ENCODE measurements at places on chromosomes 2 and 18. TPM values are rescaled to one million over a fixed set of nuclear protein-coding genes. Genes with fewer than 3 reads are reported as not detected.

Gene ZAP70
- 28.7 TPM for total RNA-seq

Gene CLEC4F
- not detected for total RNA-seq

Gene SYT4
- total RNA-seq: 0.94 TPM

Gene TTC21B
- 40.5 TPM for total RNA-seq

Gene CHCHD5
- 8.3 TPM for total RNA-seq

Gene TMEM247
- not detected for total RNA-seq

Gene CNGA3
- total RNA-seq: 1.7 TPM

Gene GAD1
- total RNA-seq: not detected

Gene TSPYL6
- not detected for total RNA-seq

- peak; percentile 34 for DNase-seq
Observed at GRCh38 chr2:10132996-10133647, 10.6 kb downstream of the RRM2 start.

DNA sequence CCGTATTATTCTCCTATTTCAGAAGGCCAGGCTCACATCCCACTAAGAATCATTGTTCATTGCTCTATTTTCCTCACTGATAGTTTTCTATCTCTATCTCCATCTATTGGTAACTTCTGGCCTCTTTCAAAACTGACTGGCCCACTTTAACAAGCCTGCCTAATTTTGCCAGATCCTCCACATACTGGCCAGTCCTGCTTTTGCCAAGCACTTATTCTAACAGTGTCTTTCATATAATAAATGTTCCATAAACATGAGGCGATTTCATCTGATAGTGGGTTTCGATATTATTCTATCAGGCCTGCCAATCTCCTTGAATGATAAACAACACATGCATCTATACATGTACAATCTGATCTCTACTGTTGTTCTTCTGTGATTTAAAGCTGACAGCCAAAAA is 125.9 kb upstream of the KCNH7 start:
- no peak for DNase-seq

- peak; percentile 92 for DNase-seq
Observed at GRCh38 chr2:101120124-101120996, 30.8 kb downstream of the TBC1D8 start.

DNA sequence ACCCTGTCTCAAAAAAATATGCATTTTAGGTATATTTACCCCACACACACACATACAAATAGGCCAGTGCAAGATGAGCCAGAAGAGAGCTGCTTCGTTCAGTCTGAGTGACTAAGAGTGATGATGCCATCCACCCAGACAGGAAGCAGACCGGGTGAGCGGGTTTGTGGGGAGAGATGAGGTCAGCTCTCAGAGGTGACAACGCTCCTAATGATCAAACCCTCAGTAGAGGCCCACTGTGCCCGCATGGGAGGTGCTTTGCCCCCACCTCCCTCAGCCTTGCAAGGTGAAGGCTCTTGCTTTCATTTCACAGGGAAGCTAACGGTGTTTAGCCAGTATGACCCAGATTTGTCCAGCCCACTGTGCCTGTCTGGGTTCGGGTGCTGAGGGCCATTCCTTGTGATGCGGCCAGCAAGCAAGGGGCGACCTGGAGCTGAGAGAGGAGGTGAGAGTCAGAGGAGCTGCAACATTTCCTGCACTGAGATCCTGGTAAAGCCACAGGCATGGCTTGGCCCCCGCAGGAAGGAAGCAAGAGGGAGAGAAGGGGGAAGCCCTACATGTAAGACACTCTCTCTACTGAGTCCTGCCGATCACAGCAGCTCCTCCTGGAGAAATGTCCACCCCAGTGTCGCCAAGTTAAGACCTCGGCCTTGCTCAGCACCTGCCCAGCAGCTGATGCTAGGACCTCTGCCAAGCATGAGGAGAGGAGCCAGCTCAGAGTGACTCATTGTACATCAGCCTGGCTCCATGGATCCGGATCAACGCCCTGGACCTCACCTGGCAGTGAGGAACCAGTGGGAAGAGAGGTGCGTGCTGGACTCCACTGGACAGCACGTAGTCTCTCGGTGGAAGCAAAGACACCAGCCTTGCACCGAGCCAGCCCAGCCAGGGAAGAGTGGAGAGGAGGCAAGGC is 37.0 kb downstream of the NIFK start:
- DNase-seq: peak; percentile 49

DNA sequence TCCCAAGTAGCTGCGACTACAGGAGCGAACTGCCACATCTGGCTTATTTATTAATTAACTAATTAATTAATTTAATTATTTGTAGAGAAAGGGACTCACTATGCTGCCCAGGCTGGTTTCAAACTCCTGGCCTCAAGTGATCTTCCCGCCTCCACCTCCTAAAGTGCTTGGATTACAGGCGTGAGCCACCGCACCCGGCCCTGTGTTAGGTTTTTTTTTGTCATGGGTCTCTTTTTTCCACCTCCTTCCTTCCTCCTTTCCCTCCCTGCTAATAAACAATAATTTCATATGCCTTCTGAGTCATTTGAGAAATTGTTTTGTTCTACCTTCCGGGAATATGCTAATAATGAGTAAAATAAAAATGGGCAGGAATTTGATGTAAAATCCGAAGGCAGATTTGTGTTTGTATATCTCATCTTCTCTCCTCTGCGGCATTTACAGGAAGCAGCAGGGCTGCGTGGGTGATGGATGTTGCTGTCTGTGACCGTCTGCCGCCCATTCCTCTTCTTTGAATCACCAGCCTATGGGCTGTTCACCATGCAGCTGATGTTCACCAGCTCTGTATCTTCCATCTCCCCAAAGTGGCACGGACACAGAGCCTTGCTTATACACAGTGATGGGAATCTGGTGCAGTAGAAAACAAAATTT is 89.9 kb downstream of the ACSL3 start:
- no peak for DNase-seq

- no peak for DNase-seq
Observed at GRCh38 chr2:209673811-209674210, 97.8 kb upstream of the UNC80 start.

GRCh38 chr2:224958873-224959272 is 83.4 kb downstream of the DOCK10 start:
- DNase-seq: no peak

DNA sequence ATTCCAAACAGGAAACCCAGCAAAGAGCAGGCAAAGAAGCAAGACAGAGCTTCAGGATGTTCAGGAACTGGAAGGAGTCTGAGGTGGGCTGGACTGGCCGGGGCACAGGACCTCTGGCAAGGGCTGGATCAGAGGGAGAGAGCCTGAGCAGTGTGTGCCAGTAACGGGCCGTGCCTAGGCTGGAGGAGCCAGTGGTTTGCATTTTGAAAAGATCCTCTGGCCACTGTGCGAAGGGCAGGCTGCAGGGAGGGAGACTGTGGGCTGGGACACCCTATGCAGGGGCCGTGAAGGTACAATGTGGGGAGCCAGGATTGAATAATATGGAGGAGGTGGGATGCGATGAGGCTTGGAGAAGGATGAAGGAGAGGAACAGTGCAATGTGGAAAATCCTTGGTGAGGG is 6.2 kb upstream of the SDC1 start:
- DNase-seq: no peak

DNA sequence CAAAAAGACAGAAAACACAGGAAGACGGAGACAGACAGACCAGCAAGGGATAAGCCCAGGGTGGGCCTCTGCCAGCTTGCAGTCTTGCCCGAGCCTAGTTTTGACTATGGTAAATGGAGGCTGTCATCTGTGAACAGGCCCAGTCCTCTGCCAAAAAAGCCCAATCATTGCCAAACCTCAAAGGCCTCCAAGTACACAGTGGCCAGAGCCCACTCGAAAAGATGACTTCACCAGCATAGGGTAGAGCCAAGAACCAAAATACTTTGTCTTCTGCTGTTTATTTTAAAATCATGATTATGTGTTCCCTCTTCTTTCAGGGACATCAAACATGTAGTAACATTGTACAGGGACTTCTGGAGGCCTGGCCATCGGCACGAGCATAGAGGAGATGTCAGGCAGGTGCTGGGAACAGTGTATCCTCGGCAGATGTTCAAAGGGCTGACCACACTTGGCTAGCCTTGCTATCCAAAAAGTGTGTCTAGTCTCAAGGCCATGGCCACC is 66.0 kb downstream of the TTC32 start:
- no peak for DNase-seq

GRCh38 chr2:201118961-201119854 is 3.2 kb downstream of the CFLAR start:
- no peak for DNase-seq

DNA sequence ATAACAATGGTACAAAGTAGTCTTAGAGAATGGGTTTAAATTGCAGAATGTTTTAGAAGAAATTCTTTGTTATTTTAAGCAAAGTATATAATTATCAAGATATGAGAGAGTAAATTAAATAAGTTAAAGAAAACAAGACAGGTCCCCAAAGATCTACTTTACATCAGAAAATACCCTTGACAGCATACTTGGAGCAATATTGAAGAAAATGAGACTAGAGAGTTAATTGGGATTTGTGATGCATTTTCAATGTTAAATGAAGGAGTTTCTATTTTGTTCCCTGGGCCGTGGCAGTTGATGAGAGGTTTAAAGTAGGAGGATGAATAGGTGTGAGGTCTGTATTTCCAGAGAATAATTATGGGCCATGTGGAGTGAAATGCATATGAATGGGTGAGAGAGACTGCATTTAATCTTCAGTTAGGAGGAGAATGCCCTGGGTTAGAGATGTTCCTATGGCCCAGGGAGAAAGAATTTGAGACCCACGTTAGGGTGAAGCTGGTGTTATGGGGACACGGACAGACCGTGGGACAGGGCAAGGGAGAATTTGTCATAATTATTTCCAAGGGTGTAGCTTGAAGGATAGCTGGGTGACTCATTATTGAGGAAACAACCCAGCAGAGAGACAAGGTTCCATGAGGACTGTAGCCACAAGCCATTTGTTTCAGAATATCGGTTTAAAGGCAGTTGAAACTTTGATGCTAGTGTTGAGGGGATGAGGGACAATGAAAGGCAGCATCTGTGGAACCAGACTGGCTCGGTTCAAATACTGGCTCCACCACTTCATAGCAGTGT is 22.7 kb downstream of the MGAT5 start:
- DNase-seq: no peak

- peak; percentile 50 for DNase-seq
Observed at GRCh38 chr2:231707625-231707926, 749 bp upstream of the PTMA start.

DNA sequence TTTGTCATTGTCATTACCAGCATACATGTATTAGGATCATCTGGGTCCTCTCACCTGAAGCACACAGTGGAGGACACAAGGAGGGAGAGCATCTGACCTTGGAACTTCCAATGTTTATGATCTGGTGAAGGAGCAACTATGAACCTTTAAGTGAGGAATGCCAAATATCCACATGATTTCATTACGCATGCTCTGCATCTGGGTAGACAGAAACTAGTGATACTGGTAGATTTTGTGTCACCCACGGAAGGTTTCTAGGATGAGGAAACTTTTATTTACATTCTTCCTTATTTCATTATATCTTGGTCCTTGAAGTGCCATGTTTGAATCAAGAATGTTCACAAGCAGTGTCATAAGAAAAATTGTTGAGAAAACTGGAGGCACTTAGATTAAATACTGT is 32.1 kb downstream of the SPC25 start:
- no peak for DNase-seq

DNA sequence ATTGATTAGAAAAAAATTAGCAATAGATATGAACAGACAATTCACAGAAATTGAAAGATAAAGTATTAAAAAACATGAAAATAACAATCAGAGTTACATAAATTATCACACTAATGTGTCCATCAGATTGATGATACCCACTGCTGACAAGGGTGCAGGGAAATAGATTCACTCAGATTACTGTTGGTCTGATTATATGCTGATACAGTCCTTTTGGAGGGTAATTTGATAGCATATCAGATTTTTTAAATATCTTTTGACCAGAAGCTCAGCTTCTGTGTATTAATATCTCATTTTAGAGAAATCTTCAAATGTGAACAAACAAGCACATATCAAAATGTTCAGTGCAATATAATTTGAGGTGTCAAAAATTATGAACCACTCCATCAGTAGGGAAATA is 157.9 kb upstream of the EPC2 start:
- DNase-seq: no peak

DNA sequence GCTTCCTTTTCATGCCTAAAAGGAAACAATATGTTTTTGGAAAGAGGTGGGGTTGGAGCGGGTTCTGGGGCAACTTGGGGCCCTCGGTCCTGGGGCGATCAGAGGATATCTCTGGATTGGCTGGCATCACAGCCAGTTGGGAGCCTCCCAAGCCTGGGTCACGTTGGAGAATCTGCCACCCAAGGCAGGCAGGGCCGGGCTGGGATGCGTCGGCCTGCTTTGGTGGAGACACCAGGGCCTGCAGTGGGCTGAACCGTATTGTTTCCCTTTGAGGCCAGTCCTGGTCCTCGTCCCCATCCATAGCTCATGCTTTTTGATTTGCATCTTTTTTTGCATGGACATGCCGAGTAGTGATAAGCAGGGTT is 235.8 kb downstream of the ATAD2B start:
- no peak for DNase-seq

GRCh38 chr18:75201282-75202270 is 7.4 kb downstream of the PTGR3 start:
- DNase-seq: no peak

GRCh38 chr2:237149425-237149824 is 63.7 kb downstream of the COPS8 start:
- no peak for DNase-seq

GRCh38 chr18:23169673-23170044 is 34.4 kb downstream of the CABLES1 start:
- DNase-seq: no peak

DNA sequence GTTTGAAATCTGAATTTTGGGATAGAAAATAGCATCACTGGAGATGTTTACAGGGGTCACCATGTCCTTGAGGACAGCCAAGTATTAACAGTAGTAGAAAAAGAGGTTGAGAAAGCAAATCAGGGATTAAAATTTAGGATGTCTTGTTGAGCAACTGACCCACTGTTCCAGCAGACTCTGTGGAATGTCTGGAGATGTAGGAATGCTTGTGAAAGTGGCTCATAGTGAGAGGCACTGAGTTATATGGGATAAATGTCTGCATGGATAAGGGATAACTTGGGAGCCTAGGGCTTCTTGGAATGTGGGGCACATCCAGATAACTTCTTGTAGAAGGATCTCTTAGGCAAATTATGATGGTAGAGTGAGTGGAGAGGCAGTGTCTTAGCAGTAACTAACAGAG is 495.0 kb downstream of the TMX3 start:
- DNase-seq: no peak

- no peak for DNase-seq
Observed at GRCh38 chr18:55465313-55465712, 122.7 kb downstream of the TCF4 start.

Measured in Peyer's patch (tissue), 4 donors.